ENCODE measurements at places on chromosomes 4 and X.

- no peak for DNase-seq
Observed at GRCh38 chr4:124768596-124769365, 56.2 kb upstream of the ANKRD50 start.

DNA sequence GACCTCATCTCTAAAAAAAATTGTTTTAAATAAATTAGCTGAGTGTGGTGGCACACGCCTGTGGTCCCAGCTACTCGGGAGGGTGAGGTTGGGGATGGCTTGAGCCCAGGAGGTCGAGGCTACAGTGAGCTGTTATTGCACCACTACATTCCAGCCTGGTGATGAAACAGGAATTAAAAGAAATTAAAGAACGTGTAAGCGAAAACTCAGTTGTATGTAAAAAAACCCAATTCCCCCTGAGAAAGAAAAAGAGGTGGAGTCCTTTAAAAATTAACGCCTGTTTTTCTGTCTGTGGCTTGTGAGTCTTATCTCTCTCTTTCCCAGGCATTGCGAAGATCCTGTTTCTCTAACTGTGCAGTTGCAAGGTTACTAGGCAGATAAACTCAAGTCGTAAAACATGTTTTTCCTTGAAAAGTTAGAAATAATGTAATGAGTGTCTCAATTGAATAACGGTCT, 22.1 kb downstream of the EPGN start:
- DNase-seq, result peak; percentile 3

DNA sequence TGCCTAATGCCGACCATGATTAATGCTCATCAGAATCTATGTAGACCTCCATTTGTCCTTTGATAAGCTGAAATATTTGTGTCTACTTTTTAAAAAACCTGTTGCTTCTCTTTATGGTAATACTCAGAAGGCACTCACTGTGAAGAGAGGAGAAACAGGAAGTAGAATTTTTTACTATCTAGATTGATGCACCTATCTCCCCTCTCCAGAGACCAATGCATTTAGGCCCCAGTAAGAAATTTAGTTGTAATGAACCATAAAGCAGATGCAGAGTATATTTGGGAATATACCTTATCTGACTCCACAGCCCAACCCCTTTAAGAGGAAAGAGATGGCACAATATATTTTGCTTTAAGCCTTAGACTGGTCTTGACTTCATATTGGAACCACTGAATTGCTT, 11.1 kb downstream of the TBL1X start:
- DNase-seq, result no peak

DNA sequence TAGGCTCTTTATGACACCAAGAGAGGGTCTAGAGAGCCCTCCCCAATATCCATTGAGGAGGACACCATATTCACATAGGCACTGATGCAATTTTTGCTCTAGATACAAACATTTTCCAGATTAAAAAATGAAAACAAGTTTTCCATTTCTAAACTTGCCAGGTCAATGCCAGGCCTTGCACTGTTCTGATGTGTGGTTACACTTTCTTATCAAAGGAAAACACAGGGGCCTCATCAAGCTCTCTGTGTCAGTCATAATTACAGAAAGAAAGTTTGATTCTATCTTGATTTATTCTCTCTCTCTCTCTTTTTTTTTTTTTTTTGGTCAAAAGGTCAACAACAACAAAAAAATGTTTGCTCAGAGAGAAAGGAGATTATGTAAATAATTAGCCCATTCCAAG, 80.2 kb upstream of the ACSL4 start:
- no peak for DNase-seq

DNA sequence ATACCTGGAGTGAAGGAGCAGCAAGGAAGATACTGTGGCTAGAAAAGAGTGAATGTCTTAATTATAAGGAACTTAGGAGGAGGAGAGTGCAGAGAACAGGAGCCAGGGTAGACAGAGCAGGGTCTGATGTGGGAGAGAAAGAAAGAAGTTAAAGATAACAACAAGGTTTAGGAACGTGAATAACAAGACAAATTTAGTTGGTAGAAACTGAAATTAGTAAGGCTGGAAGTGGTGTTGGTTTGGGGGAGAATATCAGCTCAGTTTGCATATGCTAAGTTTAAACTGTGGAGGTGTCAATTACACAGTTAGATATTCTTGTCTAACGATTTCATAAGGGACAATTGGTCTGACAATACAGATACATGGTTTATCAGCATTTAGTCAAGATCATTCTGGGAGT, 1123.7 kb upstream of the PABPC4L start:
- no peak for DNase-seq

- DNase-seq, result no peak
Observed at GRCh38 chr4:85769009-85769408, 294.1 kb downstream of the ARHGAP24 start.

Measured in fibroblast of skin of right biceps (primary cell).